Activated CD4-positive, alpha-beta memory T cell treated with anti-CD3 and anti-CD28 coated beads, Interleukin-2, amount 10 ng/mL, durations not matched to agents 7 days and 5 days (primary cell): ENCODE measurements at places on chromosomes 16 and 17. TPM values are rescaled to one million over a fixed set of nuclear protein-coding genes. Genes with fewer than 3 reads are reported as not detected.

The ASGR1 gene
- total RNA-seq = 0.73 TPM

DNA sequence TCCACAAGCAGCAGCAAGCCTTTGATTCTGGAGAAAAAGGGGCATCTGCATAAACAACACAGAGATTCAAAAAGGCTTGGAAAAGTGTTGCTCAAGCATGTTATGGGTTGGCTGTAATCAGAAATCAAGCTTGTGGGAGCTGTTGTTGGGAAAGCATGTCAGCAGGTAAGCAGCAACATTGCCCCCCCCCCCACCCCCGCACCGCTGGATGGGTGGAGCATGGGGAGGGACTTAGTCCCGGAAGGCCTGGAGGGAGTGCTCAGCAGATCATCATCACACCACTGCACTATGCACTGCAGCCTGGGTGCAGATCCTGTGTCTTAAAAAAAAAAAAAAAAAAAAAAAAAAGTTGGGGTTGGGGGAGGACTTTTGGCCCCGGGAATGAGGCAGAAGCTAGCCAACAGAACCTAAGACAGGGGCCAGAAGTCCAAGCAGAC lies 16.8 kb upstream of the AKAP1 start:
- no peak for DNase-seq

The PCTP gene
- total RNA-seq = 6.9 TPM

GRCh38 chr16:70592106-70592571 lies 54.2 kb upstream of the IL34 start:
- no peak for DNase-seq

The ZNF597 gene
- total RNA-seq = 2.1 TPM

GRCh38 chr17:17505610-17506171 lies 9.5 kb upstream of the RASD1 start:
- DNase-seq = no peak

DNA sequence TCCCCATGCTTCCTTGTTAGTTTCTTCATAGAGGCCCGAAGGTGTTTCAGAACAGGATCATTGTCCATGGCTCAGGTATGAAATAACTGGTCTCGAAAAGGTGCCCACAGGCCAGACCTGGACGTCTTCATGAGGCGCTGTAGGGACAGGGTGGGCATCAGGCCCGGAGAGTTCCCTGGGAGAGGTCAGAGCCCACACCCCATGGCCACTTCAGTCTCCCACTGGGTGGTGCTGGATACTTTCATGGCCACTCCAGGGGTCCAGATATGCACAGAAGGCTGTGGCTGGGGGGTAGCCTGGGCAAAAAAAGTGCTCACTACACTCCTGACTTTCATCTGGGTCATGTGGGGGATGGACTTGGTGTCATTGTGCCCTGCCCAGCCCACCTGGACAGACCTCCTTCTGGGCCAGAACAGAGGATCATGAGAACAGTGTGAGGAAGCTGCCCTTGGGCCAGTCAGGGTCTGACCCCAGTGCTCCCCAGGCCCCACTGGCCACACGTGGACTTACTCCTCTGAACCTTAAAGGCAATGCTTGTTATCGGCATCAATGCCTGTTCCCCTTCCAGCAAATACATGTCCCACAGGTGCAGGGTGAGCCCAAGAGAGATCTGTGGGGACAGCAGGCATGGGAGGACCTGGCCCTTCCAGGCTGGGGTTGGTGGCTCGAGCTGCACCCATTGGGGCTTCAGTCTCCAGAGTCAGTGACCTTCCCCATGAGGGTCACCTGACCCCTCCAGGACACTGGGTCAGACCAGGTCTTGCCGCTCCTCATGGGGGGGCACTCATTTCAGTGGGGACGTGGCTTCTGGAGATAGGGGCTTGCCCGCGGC lies 36.9 kb downstream of the LGALS9 start:
- no peak for DNase-seq

DNA sequence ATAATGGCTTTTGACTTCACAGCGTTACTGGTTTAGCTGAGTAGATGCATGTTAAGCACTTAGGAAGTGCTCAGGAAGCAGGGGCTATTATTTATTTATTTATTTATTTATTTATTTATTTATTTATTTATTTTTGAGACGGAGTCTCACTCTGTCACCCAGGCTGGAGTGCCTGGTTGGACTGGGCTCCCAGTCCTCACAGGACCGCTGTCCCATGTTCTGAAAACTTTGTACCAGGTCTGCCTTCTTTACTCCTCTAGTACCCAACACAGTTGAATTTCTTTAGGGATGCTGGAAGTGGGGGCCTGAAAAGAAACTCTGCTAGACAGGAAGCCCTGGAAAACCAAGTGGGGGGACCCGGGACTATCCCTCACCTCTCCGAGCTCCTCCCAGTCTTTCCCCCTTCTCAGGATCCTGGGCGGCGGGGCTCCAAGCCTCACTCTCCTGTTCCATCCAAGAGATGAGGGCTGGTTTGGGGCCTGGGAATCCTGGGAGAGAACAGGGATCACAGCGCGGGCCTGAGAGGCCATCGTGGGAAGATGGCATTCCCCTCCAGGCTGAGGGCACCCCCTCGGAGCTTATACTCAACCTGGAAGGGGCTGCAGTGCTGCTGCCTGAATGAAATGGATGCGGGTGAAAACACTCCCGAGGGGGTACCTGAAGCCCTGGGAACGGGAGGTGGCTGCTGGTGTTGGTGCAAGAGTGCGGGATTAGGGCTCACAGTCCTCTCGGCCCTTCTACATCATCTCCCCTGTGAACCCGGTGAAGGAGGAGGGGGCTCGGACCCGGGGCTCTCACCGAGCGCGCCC lies 674 bp downstream of the ZNF688 start:
- no peak for DNase-seq

The TSNAXIP1 gene
- total RNA-seq = 0.20 TPM

The XPO6 gene
- 218 TPM for total RNA-seq

The FGF11 gene
- total RNA-seq = 8.9 TPM

The SAP30BP gene
- total RNA-seq = 87.2 TPM

- no peak for DNase-seq
Observed at GRCh38 chr16:9922441-9922840, 259.8 kb downstream of the GRIN2A start.

DNA sequence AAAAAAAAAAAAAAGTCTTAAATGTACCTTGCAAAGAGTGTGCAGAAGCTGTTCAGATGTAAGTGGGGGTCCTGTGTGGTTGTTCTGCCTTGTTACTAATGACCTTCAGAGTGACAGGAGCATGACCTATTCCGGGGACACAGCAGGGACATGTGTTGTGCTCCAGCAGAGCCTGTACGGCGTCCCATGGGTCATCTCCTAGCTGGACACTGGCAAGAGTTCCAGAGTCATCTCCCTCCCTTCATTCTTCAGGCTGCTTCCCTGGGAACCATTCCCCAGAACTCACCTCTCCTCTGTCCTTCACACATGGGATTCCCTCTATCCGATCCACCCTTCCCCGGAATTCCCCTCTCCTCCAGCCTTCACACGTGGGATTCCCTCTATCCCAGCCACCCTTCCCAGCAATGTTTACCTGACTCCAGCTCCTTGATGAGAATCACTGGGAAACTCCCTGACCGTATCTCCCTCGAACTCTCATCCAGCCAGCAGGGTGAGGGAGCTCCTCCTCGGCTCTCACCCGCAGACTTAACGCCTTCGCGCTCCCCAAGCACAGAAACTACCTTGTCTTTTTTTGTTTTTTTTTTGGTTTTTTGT lies 85.8 kb downstream of the MRM3 start:
- no peak for DNase-seq

DNA sequence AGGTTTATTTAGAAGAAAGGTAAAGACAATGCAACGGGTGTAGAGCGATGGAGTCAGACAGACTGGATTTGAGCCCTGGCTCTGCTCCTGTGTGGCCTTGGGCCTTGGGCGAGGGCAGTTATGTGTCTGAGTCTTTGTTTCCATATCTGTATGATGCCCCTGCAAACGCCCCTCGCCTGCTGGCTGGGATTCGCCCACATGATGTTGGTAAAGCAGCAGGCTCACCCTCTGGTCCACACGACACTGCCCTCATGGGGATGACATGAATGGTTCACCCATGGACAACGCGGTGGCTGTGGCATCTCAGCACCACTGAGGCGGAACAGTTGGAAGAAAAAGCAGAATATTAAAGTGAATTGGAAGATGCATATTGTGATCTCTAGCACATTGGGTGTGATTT lies 60.3 kb downstream of the FOXL1 start:
- DNase-seq = no peak

GRCh38 chr17:27756467-27757371 lies 43.6 kb downstream of the NOS2 start:
- DNase-seq = peak; percentile 66

- DNase-seq = no peak
Observed at GRCh38 chr17:42803074-42803883, 4.6 kb downstream of the CNTD1 start.
